ENCODE measurements at places on chromosomes 2 and 18.
A peak's percentile ranks its signal among the peaks of the same experiment; 100 is the strongest.

DNA sequence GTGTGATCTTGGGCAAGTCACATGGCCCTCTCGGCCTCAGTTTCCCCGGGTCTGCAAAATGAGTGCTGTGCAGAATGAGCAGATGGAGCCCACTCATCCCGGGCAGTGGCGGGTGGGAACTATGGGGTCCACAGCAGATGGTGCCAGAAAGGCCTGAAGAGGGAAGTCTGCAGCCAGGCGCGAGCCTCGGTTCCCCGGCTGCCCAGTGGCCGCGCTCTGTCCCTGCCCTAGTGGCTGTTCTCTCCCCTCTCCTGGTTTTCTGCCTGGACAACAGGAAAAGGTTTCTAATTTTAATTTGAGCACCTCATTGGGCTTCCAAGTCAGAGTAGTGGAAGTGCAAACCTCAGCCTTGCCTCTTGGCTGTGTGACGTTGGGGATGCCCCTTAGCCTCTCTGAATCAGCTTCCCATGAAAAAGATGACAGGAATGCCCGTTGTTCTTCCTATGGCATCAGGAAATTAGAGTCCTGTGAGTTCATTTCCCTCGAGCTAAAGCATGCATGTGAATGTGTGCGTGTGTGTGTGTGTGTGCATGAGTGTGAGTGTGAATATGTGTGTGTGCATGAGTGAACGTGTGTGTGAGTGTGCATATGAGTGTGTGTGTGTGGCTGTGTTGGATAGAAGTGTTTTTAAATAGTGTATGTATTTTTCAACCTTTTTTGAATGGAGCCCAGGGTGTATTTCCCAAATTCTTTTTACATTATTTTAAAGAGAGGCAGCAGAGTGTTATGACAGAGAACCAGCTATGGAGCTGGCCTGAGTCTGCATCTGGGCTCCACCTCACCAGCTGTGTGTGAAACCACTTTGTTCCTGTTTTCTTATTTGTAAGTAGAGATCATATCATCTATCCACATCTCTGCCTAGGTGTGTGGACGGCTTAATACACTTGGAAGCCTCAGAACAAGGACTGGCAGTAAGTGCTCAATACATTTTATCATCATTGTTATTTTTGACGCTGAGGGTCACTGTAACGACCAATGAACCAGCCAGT, 41.3 kb downstream of the RRM2 start:
- H3K27ac ChIP-seq: no peak overlapping the region
- no peak for DNase-seq
- no peaks in the 10 kb centered on the region for H3K27me3 ChIP-seq
- H3K36me3 ChIP-seq: no peaks in the 10 kb centered on the region
- no peaks in the 10 kb centered on the region for H3K4me1 ChIP-seq

DNA sequence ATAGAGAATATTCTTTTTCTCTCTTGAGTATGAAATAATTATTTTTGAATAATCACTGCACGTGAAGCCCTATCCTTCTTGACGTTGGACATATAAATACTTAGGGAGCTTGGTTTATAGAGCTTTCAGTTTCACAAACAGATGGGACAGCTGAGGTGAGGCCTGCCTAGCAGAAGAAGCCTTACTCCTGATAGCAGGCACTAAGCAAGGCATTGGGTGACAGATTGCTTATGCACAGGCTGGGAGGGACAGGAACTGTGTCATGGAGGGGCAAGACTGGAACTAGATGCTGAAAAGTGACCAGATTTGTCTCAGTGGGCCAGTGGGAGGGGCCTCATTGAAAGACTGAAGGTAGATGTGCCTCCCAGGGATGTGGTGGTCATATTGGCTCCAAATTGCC, 220.8 kb downstream of the NEDD4L start:
- no peak overlapping the region for H3K27ac ChIP-seq
- no peak overlapping the region for H3K4me3 ChIP-seq
- H3K27me3 ChIP-seq: no peaks in the 10 kb centered on the region
- no peaks in the 10 kb centered on the region for H3K4me1 ChIP-seq
- no peaks in the 10 kb centered on the region for H3K36me3 ChIP-seq
- DNase-seq: no peak

GRCh38 chr2:34567128-34567527, 968.0 kb upstream of the FAM98A start:
- no peak for DNase-seq
- H3K4me3 ChIP-seq: no peak overlapping the region
- no peaks in the 10 kb centered on the region for H3K27me3 ChIP-seq
- no peaks in the 10 kb centered on the region for H3K36me3 ChIP-seq
- H3K4me1 ChIP-seq: no peaks in the 10 kb centered on the region

DNA sequence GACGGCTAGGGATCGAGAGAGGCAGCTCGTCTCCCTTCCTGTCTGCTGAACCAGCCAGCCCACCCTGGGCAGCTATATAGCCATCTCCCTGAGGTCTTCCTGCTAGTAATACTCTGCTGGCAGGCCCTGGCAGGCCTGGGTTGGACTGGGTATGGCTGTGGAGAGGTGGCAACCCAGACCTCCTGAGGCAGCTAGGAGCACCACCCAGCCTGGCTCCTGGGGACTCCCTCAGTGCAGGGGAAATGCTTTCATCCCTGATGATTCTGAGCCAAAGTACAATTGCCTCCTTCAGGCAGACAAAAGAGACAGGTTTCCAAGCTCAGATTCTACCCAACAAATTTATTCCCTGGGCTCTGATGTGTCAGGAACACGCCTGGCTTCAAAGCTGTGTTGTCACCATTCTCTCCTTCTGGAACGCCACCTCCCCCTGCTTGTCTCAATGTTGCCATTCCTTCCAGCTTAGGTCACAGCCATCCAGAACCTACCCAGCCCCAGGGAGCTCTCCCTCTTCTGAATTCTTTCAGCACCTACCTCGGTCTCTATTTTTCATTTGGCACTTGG, 4.7 kb upstream of the DNAJB2 start:
- no peak overlapping the region for H3K27ac ChIP-seq
- no peaks in the 10 kb centered on the region for H3K36me3 ChIP-seq
- no peaks in the 10 kb centered on the region for H3K27me3 ChIP-seq
- no peak overlapping the region for H3K4me3 ChIP-seq
- no peak for DNase-seq

GRCh38 chr2:232876161-232876977, 6.3 kb downstream of the SNORC start:
- peaks cover 4% of the 10 kb centered on the region for H3K4me1 ChIP-seq
- H3K27me3 ChIP-seq: no peaks in the 10 kb centered on the region
- peak overlapping the region; percentile 65 for H3K4me3 ChIP-seq
- DNase-seq: no peak
- peak overlapping the region; percentile 86 for H3K27ac ChIP-seq

DNA sequence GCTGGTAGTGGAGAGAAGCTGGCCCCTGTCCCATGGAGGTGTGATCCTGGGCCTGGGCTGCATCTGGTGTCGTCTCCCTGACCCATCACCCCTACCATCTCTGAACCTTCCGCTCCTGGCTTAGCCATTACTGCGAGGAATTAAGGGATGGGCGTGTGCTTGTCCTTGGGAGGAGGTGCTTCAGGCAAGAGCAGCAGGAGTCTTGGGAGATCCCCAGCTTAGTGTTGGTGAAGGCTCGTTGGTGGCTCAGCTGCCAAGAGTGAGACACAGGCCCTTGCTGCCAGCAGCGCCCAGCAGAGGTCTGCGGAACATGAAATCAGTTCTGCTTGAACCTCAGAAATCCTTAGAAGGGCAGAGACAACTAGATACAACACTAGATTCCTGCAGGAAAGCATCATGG, 59.9 kb upstream of the TGFA start:
- no peaks in the 10 kb centered on the region for H3K4me1 ChIP-seq
- no peaks in the 10 kb centered on the region for H3K36me3 ChIP-seq
- no peak overlapping the region for H3K4me3 ChIP-seq
- H3K27me3 ChIP-seq: no peaks in the 10 kb centered on the region
- DNase-seq: no peak

DNA sequence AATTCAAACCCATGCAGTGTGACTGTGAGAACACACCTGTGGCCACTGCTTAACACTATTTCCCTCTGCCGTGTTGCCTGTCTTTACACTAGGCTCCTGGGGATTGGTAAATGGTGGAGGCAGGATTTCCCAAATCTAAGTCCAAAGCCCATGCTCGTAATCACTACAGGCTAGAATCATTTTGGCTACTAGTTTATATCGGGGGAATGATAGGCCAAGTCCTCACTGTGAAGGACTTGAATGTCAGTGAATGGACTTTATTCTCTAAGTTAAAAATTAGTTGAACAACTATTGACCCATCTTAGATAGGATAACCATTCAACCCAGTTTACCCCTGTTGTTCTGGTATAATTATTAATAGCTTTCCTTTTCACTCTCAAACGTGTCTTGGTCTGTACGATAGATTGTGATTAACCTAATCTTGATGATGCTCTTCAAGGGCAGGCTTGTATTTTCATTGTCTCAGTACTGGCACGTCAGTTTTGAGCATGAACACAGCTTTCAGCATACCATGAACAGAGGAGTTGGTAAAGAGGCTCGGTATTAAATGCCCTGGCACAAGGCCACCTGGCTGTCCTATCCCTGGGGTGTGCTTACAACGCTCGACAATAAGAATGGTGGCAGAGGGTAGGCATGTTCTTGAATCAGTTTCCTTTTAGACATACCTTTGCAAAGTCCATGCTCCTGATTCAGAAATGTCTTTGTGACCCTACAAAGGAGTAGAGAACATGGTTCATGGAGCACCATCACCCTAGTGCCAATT, 148.8 kb downstream of the RTN4 start:
- H3K4me3 ChIP-seq: no peak overlapping the region
- no peaks in the 10 kb centered on the region for H3K27me3 ChIP-seq
- no peak for DNase-seq
- peak overlapping the region; percentile 68 for H3K27ac ChIP-seq
- H3K36me3 ChIP-seq: no peaks in the 10 kb centered on the region
- H3K4me1 ChIP-seq: peaks cover 4% of the 10 kb centered on the region

GRCh38 chr2:3780477-3781402, 77.4 kb downstream of the DCDC2C start:
- no peaks in the 10 kb centered on the region for H3K4me1 ChIP-seq
- no peaks in the 10 kb centered on the region for H3K36me3 ChIP-seq
- H3K27me3 ChIP-seq: no peaks in the 10 kb centered on the region

GRCh38 chr2:11808016-11808400, 61.6 kb downstream of the LPIN1 start:
- DNase-seq: no peak
- H3K36me3 ChIP-seq: peaks cover 51% of the 10 kb centered on the region
- H3K27ac ChIP-seq: no peak overlapping the region
- H3K4me3 ChIP-seq: no peak overlapping the region

DNA sequence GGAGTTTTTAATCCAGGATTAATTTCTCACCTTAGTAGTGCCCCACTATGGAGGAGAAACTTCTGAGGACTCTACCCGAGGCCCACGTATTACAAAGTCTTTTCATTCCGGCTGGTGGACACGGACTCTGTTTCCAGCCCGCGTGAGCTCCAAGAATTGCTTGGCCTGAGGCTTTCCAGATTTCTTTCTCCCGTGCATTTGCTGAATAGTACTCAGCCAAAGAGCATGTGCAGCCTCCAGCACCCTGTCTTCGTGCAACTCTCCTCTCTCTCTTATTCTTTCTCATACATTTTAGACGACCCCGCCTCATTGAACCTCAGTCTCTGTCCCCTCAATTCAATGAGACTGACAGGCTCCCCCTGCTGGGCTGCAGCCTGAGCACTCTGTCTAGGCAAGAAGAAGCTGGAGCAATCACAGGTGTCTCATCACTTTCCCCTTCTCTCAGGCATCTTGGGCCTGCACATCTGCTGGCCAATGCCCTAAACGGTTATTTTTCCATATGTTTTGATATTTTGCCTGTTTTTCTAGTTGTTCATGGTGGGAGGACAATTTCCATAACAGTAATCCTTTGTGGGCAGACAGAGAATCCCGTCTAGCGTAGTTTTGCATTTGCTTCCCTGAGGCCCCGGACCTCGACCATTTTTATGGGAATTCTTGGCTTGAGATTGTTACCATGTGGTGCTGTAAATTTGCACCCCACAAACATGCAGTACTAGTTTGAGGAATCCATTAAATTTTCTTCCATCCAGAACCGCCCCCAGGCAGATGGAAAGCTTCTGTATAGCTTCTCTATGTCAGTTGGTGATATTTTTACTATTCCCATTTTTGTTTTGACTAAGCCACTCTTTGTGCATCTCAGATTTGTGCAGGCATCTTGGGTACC, 50.1 kb upstream of the LPIN2 start:
- H3K36me3 ChIP-seq: peaks cover 3% of the 10 kb centered on the region
- no peaks in the 10 kb centered on the region for H3K27me3 ChIP-seq
- peaks cover 10% of the 10 kb centered on the region for H3K4me1 ChIP-seq
- peak; percentile 73 for DNase-seq
- peak overlapping the region; percentile 7 for H3K27ac ChIP-seq

DNA sequence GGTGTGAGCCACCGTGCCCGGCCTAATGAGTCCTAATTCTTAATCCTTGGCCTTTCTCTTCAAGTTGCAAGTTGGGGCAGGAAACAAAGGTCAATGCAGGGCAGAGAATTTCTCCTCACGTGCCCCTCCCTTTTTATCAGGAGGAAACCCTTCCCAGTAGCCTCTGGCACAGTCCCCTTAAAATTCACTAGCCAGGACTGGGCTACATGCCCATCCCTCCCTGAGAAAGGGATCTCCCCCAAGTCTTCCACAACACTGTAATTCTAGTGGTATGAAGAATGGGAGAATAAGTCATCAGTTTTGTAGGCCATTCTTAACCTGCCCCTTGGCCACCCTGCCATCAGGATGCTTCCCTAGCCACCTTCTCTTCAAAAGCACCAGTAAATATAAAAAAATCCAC, 42.2 kb downstream of the ARID5A start:
- no peak for DNase-seq
- peaks cover 4% of the 10 kb centered on the region for H3K36me3 ChIP-seq
- H3K4me1 ChIP-seq: no peaks in the 10 kb centered on the region

- H3K27ac ChIP-seq: no peak overlapping the region
- no peak overlapping the region for H3K4me3 ChIP-seq
- DNase-seq: no peak
- H3K36me3 ChIP-seq: no peaks in the 10 kb centered on the region
- H3K4me1 ChIP-seq: peaks cover 7% of the 10 kb centered on the region
Measured at GRCh38 chr2:113274432-113274831, 4.3 kb downstream of the PAX8 start.

- peaks cover 6% of the 10 kb centered on the region for H3K4me1 ChIP-seq
- H3K36me3 ChIP-seq: no peaks in the 10 kb centered on the region
- no peaks in the 10 kb centered on the region for H3K27me3 ChIP-seq
- H3K4me3 ChIP-seq: no peak overlapping the region
- DNase-seq: no peak
- H3K27ac ChIP-seq: no peak overlapping the region
Measured at GRCh38 chr2:105515581-105516415, 116.9 kb upstream of the FHL2 start.

GRCh38 chr2:147711031-147711430, 133.8 kb upstream of the ACVR2A start:
- no peaks in the 10 kb centered on the region for H3K4me1 ChIP-seq
- no peak for DNase-seq
- H3K27ac ChIP-seq: no peak overlapping the region
- no peaks in the 10 kb centered on the region for H3K36me3 ChIP-seq
- H3K27me3 ChIP-seq: no peaks in the 10 kb centered on the region
- no peak overlapping the region for H3K4me3 ChIP-seq

- no peak for DNase-seq
- H3K4me1 ChIP-seq: no peaks in the 10 kb centered on the region
- peaks cover 4% of the 10 kb centered on the region for H3K27me3 ChIP-seq
- H3K27ac ChIP-seq: no peak overlapping the region
- H3K4me3 ChIP-seq: no peak overlapping the region
- no peaks in the 10 kb centered on the region for H3K36me3 ChIP-seq
Measured at GRCh38 chr2:3959372-3959771, 256.0 kb downstream of the DCDC2C start.

- H3K27ac ChIP-seq: no peak overlapping the region
- no peaks in the 10 kb centered on the region for H3K36me3 ChIP-seq
- no peaks in the 10 kb centered on the region for H3K4me1 ChIP-seq
- no peaks in the 10 kb centered on the region for H3K27me3 ChIP-seq
Measured at GRCh38 chr2:29064346-29064715, 10.0 kb downstream of the PCARE start.

Data from liver (tissue), 10 donors.